GM23248 (cell line): ENCODE measurements at places on chromosomes 5 and 9. TPM values are rescaled to one million over a fixed set of nuclear protein-coding genes. Genes with fewer than 3 reads are reported as not detected.

GRCh38 chr5:151179489-151179840 lies 21.9 kb upstream of the ANXA6 start:
- no peaks in the 10 kb centered on the region for H3K36me3 ChIP-seq
- DNase-seq, result no peak
- no peak overlapping the region for H3K27ac ChIP-seq
- no peak overlapping the region for H3K4me3 ChIP-seq
- no peaks in the 10 kb centered on the region for H3K27me3 ChIP-seq

DNA sequence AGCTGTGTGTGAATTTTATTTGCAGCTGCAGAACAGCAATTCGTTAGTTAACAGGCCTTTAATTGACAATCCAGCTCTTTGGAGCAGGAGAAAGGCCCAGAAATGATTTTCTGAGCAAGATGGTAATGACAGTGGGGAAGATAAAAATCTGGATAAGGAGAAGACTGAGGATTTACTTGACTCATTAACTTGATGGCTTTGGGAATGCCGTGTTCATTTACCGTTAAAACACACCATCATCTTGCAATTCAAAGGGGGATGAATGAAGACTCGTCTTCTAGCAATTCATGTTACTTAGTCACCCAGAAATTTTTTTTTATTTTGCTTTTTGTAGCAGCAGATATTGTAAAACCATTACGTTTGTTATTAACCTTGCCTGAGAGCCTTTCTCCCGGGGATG lies 52.0 kb downstream of the PTTG1 start:
- 0 out of 2 replicates have a peak, but pooled peaks cover 4% of the 10 kb centered on the region for H3K4me1 ChIP-seq
- no peak overlapping the region for H3K27ac ChIP-seq
- no peak overlapping the region for H3K4me3 ChIP-seq

GRCh38 chr5:71703941-71704340 lies 15.1 kb upstream of the CARTPT start:
- no peaks in the 10 kb centered on the region for H3K4me1 ChIP-seq
- H3K4me3 ChIP-seq, result no peak overlapping the region

- DNase-seq, result no peak
- H3K27ac ChIP-seq, result no peak overlapping the region
- H3K27me3 ChIP-seq, result no peaks in the 10 kb centered on the region
- 0 out of 2 replicates have a peak, but pooled peaks cover 4% of the 10 kb centered on the region for H3K4me1 ChIP-seq
- H3K36me3 ChIP-seq, result no peaks in the 10 kb centered on the region
- H3K4me3 ChIP-seq, result no peak overlapping the region
Observed at GRCh38 chr9:136255896-136256890, 10.6 kb upstream of the QSOX2 start.

Gene ADAMTS13
- total RNA-seq, result 2.1 and 2.2 TPM in 2 replicates

DNA sequence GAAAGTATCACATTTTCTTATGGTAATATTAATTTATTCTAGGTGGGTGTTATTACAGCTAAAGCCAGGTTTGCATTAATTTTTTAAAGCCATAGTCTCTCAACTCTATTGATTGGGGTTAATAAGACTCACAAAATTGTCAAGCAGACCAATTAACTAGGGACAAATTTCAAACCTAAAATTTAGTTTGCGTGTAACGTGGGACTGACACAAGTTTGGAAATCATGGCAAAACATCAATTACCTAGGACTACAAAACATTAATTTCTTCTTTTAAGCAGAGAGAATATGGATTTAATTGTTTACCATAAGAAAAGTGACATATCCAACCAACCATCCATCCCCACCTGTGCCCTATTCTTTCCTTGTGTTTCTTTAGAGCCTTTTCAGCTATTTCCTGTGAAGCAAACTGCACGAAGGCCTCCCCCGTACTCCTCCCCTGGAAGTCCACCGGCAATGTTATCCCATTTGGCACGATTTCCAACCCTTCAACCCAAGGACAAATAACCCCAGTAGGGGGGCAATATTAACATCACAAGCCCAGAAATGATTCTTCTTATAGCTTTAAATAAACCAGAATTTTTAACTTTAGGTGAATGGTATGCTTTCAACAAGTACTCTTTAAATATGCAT lies 4.4 kb downstream of the HNRNPH1 start:
- H3K27ac ChIP-seq, result peak overlapping the region; percentile 85; the same call in 1 of the 2 replicates
- DNase-seq, result no peak
- H3K36me3 ChIP-seq, result peaks cover 86% of the 10 kb centered on the region
- H3K4me3 ChIP-seq, result peak overlapping the region; percentile 82
- H3K27me3 ChIP-seq, result no peaks in the 10 kb centered on the region
- H3K4me1 ChIP-seq, result peaks cover 33% of the 10 kb centered on the region

Gene SLC23A1
- total RNA-seq, result not detected in 2 replicates

DNA sequence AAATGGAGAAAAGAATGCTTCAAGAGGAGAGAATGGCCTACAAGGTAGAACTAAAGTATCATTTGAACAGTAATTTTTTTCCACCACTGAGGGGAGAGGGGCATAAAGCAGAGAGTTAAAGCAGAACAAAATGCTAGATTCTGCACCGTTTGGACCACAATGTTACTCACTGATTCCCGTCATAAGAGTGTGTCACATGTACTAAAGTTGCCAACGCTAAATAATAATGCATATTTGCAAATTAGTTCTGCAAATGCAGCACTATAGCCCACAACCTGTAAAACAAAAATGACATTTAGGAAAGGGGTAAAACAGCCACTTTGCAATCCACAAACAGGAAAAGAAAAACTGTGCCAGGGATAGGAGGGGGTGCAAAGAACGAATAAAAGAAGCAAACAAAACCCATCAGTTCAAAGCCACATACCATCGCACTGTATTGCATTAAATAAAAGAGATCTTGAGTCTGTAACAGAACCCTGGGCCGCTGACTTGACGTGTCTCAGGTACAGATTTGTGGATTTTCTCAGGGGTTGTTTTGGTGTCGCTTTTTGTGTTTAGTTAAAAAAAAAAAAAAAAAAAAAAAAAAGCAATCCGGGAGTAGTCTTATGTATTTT lies 7.7 kb upstream of the NFIB start:
- peak; percentile 55 for DNase-seq
- no peaks in the 10 kb centered on the region for H3K36me3 ChIP-seq
- no peak overlapping the region for H3K27ac ChIP-seq
- peaks cover 30% of the 10 kb centered on the region for H3K4me1 ChIP-seq

GRCh38 chr5:179006564-179006963 lies 11.4 kb upstream of the GRM6 start:
- H3K36me3 ChIP-seq, result no peaks in the 10 kb centered on the region
- no peak overlapping the region for H3K4me3 ChIP-seq
- H3K27ac ChIP-seq, result no peak overlapping the region
- no peaks in the 10 kb centered on the region for H3K4me1 ChIP-seq
- no peaks in the 10 kb centered on the region for H3K27me3 ChIP-seq
- DNase-seq, result no peak

- H3K27me3 ChIP-seq, result no peaks in the 10 kb centered on the region
- H3K27ac ChIP-seq, result no peak overlapping the region
- no peaks in the 10 kb centered on the region for H3K4me1 ChIP-seq
- DNase-seq, result no peak
Observed at GRCh38 chr9:31736581-31737179, 647.8 kb upstream of the ACO1 start.

DNA sequence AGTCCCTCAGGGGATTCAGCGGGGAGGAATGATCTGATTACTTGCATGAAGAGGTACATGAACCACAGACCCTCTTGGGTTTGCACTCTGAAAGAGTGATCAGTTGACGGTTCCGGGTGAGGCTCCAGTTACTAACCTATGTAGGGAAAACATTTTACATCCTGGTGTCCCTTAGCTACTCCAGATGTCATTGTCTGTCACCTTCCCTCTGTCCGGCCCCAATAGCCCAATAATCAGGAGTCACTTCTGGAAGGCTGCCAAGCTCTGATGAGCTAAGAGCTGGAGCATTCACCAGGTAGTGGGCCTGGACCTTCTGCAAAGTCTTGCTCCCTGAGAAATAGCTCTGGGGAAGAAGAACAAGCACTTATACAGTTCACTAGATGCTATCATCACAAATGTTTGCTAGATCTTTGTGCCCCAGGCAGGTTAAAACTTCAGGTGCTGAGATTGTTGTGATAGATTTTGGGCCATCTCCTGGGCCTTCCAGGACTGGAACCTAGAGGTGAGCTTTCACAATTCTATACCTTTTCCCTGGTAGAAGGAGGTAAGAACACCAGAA lies 64.5 kb downstream of the ENTREP1 start:
- no peaks in the 10 kb centered on the region for H3K36me3 ChIP-seq
- H3K27me3 ChIP-seq, result 0 out of 2 replicates have a peak, but pooled peaks cover 16% of the 10 kb centered on the region
- H3K4me1 ChIP-seq, result no peaks in the 10 kb centered on the region
- no peak for DNase-seq
- no peak overlapping the region for H3K4me3 ChIP-seq
- H3K27ac ChIP-seq, result no peak overlapping the region

Gene COMMD10
- 26.0 and 26.9 TPM in 2 replicates for total RNA-seq

GRCh38 chr9:90985631-90986030 lies 184.0 kb downstream of the SYK start:
- DNase-seq, result no peak
- H3K27me3 ChIP-seq, result no peaks in the 10 kb centered on the region
- H3K27ac ChIP-seq, result no peak overlapping the region
- H3K4me1 ChIP-seq, result no peaks in the 10 kb centered on the region
- no peak overlapping the region for H3K4me3 ChIP-seq
